ENCODE measurements at places on chromosomes 5 and 9. TPM values are rescaled to one million over a fixed set of nuclear protein-coding genes. Genes with fewer than 3 reads are reported as not detected.
A peak's percentile ranks its signal among the peaks of the same experiment; 100 is the strongest.

GRCh38 chr5:134592141-134592746 lies 40.4 kb downstream of the SAR1B start:
- DNase-seq: no peak

FGF1 gene
- 11.5 TPM for total RNA-seq

GRM6 gene
- total RNA-seq: not detected

DNA sequence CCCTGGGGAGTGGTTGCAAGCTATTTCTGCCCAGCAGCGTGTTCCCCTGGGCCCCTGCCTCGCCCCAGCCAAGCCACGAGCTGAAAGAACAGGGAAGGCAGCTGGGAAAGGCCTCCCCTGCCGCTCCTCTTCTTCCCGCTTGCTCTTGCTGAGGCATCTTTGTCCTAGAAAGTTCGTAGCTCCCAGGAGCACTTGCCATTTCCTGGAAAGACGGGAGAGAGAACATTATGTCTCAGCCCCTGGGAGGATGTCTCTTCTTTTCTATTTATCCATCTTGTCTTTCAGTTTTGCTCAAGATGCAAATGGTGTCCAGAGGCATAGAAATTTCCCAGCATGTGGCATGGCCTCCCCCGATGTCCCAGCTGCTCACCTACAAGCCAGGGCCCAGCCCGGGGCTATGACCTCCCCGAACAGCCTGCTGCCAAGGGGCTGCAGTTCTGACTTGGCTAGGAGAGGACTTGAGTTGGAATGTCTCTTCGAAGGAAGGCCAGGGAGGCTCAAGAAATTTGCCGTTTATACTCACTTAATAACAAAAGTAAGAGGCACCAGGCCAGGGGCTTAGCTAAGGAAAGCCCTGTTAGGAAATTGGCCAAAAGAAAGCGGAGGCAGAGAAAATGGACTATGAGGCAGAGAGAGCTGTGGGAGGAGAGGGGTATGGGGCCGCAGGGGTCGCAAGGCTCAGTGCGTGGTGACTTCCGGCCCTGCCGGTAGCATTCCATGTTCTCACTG lies 87.3 kb downstream of the LIFR start:
- no peak for DNase-seq

DNA sequence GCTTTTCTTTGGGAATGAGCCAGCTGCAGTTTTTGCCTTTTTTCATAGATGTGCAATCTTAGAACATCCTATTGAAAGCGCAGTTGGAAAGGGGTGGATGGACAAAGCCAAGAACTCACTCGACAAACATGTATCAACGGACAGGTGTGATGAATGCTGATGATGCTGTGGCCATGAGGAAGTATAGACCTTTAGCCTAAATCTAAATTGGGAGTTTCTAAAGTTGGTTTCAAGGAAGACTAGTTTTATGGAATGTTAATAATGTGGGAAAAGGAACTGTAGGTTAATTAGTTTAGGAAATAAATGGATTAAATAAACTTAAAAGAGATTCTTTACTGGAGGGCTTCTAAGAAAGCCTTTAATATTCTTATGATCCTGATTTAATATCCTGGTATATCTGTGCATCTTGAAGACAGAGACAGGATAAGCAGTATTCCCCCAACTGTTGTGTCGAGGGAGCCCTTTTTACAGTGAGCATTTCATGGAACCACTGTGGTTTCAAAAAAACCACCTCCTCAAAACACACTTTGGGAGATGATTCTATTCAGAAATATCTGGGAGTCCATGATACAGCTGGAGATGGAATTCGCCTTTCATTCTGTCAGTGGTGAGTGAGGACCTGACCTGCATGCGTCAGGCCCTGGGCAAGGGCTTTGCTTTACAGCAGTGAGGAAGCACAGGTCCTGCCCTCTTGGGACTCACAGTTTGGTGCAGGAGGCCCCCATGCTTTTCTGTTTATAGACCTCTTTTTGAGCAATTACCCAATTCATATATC lies 82.6 kb downstream of the AOPEP start:
- no peak for DNase-seq

DNA sequence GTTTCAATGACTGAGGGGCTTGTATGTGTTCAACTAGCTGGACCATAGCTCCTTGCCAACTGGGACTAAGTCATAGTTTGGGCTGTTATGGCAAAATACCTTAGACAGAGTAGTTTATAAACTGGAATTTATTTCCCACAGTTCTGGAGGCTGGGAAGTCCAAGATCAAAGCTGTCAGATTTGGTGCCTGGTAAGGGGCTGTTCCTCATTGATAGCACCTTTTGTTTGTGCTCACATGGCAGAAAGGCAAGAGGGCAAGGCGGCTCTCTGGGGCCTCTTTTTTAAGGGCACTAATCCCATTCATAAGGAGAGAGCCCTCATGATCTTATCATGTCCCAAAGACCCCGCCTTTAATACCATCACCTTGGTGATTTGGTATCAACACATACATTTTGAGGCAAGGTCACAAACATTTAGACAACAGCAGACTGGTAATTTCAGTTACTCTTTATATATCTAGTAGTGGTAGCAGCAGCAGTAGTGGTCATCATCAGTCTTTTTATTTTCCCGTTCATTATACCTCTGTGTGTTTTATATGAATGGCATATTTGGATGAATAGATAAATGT lies 477.0 kb downstream of the CCDC171 start:
- DNase-seq: peak; percentile 53

- DNase-seq: peak; percentile 14
Measured at GRCh38 chr5:79464695-79465332, 49.1 kb downstream of the HOMER1 start.

ATP10B gene
- 0.98 TPM for total RNA-seq

C5orf46 gene
- 0.36 TPM for total RNA-seq

GRCh38 chr5:178287091-178287790 lies 54.6 kb upstream of the PHYKPL start:
- no peak for DNase-seq

DNA sequence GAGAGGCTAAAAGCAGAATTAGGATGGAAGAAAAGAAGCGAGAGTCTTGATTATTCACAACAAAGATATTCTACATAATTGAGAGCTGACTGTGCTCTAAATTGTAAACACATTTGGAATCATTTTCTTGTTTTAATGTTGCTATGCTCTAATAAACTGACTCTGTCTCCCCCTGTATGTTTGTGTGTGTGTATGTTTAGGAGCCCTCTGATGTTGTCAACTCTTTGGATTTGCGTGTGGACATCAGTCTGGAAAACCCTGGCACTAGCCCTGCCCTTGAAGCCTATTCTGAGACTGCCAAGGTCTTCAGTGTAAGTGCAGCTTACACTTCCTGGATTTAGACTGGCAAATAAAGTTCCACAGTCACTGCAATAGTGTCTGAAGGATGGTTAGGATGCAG lies 37.8 kb downstream of the MOCS2 start:
- peak; percentile 16 for DNase-seq

DNA sequence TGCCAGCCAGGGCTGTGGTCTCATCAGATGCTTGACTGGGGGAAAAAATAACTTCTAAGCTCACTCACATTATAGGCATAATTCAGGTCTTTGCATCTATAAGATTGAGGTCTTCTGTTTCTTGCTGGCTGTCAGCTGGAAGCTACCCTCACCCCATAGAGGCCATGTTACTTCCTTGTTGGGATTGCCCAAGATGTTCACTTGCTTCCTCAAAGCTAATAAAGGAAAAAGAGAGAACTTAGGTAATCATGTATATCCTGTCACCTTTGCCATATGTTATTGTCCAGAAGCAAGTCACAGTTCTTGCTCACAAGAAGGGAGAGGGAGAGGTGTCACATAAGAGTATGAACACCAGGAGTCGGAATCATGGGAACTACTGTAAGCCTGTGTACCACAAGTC lies 38.7 kb upstream of the ANKRD34B start:
- no peak for DNase-seq

DNA sequence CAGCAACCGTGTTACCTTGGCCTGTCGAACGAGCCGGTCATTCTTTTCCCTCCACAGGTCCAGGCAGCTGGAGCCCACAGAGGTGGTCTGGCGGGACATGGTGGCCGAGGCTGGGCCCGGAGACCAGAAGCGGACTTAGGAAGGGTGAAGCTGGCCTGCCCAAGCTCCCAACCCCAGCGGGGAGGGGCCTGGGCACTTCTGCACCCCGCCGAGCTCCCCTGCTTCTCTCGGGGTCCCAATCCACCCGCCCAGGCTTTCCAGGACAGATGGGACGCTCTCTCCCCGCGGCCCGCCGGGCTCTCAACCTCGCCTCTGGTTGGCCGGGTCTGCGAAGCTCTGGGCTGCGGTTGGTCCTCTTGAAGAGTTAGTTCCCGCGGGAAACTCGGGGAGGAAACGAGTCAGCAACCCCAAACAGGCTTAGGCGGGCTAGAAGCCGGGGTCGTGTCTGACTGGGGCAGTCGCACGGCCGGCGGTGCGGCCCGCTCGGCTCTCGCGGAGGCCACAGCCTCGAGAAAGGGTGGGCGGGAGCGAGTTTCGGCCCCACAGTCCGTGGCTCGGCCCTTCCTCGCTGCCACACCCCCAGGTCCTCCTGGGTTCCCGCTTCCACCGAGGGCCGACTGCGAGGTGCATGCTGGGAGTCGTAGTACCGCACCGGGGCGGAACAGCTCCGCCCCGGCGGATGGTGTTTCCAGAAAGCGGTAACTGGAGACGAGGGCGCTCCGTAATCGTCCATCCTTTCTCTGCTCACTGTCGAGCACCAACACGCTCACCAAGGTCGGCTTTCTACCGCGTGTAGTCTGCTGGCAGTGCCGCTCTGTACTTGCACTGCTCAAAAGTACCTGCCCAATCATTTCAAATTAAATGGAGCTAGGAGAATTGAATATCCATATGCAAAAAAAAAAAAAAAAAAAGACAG lies at the start of gene FANCG:
FANCG (minus strand) TSS at position 517 of the 916 bp plus-strand sequence; CDS start at position 99, 418 bp downstream.
- peak; percentile 92 for DNase-seq

DNA sequence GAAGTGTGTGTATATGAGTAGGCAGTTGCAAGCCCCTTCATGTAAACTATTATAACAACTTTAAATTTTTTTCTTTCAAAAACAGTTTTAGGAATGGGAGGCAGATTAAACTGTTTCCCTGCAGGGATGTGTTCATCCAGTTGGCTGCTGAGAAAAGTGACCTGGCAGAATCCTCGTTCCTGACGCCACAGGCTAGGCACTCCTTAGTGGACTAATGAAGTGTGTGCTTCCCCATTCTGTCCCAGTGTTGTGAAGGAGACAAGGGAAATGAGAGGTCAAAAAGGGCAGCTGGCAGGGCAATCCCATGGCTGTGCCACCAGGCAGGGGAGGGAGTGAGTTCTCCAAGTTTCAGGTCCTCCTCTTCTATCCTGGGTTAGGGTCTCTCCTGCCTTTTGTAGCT lies 59.8 kb downstream of the FOXD1 start:
- no peak for DNase-seq

DNA sequence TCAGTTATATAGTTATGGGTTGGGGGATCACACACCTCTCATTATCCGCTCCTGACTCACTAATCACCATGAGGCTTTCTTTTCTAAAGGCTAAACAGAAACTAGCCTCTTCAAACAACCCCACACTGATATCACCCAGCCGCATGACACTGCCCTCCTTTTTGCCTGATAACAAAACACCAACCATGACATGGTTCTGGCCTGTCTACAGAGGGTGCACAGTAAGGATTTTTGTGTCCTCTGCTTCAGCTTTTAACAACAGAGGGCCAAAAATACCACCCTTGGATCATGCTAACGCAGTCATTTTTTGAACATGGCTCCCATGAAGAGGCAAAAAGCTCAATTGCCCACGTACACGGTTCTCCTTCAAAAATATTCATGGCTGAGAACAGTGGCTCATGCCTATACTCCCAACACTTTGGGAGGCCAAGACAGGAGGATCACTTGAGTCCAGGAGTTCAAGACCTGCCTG lies 4.0 kb downstream of the CMBL start:
- no peak for DNase-seq

- no peak for DNase-seq
Measured at GRCh38 chr5:87340716-87341115, 72.0 kb downstream of the CCNH start.

DNA sequence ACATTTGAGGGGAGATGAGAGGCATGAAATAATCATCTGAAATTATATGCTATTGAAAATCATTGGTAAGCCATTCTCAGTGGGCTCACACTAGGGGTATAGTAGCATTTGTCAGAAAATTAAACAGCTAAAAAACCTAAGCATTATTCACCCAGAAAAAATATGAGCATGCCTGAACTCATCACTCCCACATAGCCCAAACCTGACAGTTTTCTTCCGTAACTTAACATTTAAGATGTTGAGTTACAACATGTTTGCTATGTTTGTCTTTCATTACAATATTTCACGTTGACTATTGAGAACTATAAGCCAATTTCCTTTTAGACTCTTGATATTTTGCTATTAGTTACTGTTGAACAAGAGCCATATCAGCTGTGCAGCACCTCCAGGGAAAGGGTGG lies 23.5 kb upstream of the GHR start:
- DNase-seq: no peak

PCSK5 gene
- total RNA-seq: 0.36 TPM

CCDC180 gene
- 0.72 TPM for total RNA-seq

DNA sequence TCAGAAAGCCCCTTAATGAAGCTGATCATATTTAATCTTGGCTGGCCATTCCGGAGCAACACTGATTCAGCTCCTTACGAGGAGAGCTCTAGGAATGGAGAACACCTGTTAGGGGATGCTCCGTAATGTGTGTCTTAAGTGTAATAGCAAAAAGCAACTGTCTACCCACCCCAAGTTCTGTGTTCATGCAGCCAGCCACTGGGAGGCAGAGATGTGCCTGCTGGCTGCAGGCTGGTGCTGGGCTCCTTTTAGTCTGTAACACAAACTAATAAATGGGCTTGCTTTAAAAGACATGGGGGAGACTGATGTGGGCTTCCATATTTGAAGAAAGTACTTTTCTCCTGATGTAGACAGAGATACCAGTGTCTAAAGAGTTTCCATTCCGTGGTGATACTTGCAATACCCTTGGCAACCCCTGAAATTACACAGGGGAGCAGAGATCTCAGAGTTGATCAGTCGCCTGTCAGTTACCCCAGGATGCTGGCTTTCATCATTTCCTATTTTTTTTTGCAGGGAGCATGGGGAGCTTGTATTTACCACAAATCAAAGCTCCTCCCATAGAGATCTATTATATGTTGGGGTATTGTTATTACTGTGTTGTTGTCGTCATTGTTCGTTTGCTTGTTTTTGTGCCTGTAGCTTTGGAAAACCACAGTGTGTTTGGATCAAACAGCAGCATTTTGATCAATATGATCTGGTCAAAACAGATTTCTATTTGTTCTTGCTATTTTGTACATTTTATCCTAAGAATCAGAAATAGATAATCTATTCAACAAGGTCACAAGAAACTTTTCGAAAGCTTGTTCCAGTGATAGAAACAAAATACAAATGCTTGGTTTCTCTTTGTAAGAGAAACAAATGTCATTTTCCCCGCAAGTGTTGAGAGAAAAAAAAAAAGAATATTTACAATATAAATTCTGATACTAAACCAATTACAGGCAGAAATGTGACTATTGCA lies 65.8 kb downstream of the MTX3 start:
- peak; percentile 38 for DNase-seq

DNA sequence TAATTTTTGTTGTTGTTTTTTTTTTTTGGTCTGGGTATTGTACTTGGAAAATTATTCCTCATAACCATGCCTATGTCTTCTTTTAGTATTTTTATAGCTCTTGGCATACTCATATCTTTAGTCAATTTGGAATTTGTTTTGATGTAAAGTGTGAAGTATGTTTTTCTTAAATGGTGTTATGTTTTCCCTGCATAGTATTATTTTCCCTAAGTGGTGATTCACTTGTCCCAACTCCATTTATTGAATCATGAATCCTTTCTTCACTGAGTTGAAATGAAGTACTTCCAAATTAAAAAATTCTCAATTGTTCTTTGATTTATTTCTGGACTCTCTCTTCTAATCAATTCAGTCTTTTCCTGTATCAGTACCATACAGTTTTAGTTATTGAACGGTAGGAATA lies 46.5 kb downstream of the POLK start:
- DNase-seq: no peak

- DNase-seq: no peak
Measured at GRCh38 chr5:149313151-149313841, 32.0 kb upstream of the GRPEL2 start.

KCNIP1 gene
- total RNA-seq: not detected

SLC1A3 gene
- total RNA-seq: 48.9 TPM

All from RPMI7951 (cell line).